T-helper 17 cell (primary cell): ENCODE measurements at places on chromosomes 6 and 20. TPM values are rescaled to one million over a fixed set of nuclear protein-coding genes. Genes with fewer than 3 reads are reported as not detected.

- H3K4me3 ChIP-seq: no peak overlapping the region
- H3K27me3 ChIP-seq: no peaks in the 10 kb centered on the region
- no peaks in the 10 kb centered on the region for H3K36me3 ChIP-seq
- no peak overlapping the region for H3K27ac ChIP-seq
- DNase-seq: no peak
Observed at GRCh38 chr6:157265635-157266034, 57.7 kb downstream of the TMEM242 start.

GRCh38 chr20:23683807-23684206 lies 5.0 kb downstream of the CST4 start:
- H3K4me3 ChIP-seq: no peak overlapping the region
- H3K36me3 ChIP-seq: no peaks in the 10 kb centered on the region
- no peak for DNase-seq
- no peak overlapping the region for H3K27ac ChIP-seq
- H3K27me3 ChIP-seq: peaks cover 59% of the 10 kb centered on the region

GRCh38 chr6:53302678-53303360 lies 45.9 kb downstream of the ELOVL5 start:
- peak overlapping the region; percentile 89 for H3K4me3 ChIP-seq
- DNase-seq: no peak

GRCh38 chr6:38305995-38306681 lies 333.6 kb downstream of the BTBD9 start:
- no peaks in the 10 kb centered on the region for H3K27me3 ChIP-seq
- H3K4me1 ChIP-seq: peaks cover 7% of the 10 kb centered on the region
- DNase-seq: no peak
- H3K27ac ChIP-seq: no peak overlapping the region
- no peak overlapping the region for H3K4me3 ChIP-seq

GRCh38 chr6:142874676-142875075 lies 70.3 kb downstream of the HIVEP2 start:
- H3K36me3 ChIP-seq: peaks cover 6% of the 10 kb centered on the region
- H3K4me3 ChIP-seq: no peak overlapping the region
- no peak for DNase-seq
- no peaks in the 10 kb centered on the region for H3K27me3 ChIP-seq
- peaks cover 64% of the 10 kb centered on the region for H3K4me1 ChIP-seq

- H3K27ac ChIP-seq: peak within 1 kb of the TSS; percentile 57
- peaks cover 18% of the 10 kb centered on the region for H3K4me1 ChIP-seq
- H3K4me3 ChIP-seq: peak within 1 kb of the TSS; percentile 47
Observed at GRCh38 chr6:36023996-36024795, at the start of gene SLC26A8. TSS of gene SLC26A8 (minus strand) at chr6:36024641. CDS start at chr6:36019707, 4,934 bp downstream.

DNA sequence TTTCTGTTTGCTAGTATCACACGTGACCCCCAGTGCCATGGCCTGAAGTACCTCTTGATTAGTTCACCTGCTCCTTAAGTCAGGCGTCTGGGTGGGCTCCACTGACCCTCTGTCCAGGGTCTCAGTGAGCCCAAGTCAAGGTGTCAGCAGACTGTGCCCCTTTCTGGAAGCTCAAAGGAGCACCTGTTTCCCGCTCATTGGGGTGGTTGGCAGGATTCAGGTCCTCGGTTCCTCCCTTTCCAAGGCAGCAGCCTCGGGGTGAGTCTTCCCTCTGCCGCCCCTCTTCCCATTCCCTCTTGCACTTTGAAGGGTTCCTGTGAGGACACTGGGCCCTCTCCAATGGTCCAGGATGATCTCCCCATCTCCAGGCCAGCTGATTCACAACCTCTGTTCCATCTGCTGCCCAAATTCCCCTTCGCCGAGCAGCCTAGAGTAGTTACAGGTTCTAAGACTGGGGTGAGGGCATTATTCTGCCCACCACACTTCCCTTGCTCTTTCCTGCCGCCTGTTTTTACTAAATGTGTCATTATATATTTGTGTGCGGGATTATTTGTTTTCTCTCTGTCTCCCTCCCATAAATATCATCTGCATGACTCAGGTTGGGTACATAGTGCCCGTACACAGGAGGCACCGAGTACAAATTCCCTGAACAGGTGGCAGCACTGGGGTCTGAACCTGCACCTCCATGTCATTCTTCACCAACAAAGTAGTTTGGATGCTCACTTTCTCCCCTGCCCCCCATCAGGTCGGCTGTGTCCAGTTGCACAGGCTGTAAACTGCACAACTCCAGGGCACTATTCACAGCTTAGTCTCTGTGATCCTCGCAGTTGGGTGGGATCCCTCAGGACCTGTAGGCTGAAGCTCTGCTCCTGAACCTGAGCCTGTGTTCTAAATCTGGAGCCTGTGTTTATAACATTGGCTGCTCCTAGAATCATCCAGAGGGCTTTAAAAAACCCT lies 58.5 kb downstream of the RBM38 start:
- no peak overlapping the region for H3K4me3 ChIP-seq
- H3K27ac ChIP-seq: peak overlapping the region; percentile 61
- no peak for DNase-seq

DNA sequence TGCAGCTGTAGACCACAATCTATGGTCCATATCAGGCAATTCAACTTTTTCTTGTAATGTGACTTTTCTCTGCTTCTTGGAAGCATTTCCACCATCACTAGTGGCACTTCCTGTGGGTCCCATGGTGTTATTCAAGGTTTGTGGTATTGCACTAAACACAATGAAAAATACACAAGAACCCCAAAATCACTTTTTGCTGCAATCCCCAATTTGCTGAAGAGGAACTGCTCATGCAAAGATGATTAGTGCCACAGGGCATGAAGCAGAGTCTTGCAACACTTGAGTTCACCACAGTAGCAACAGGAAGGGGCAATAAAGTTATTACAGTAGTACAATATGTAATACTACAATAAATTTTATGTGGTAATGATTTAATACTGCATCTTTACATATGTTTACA lies 16.8 kb upstream of the TAAR1 start:
- H3K27ac ChIP-seq: no peak overlapping the region
- H3K4me3 ChIP-seq: no peak overlapping the region
- DNase-seq: no peak
- H3K36me3 ChIP-seq: no peaks in the 10 kb centered on the region

The TGM2 gene
- total RNA-seq: 0.37 TPM

The CALHM5 gene
- total RNA-seq: not detected

DNA sequence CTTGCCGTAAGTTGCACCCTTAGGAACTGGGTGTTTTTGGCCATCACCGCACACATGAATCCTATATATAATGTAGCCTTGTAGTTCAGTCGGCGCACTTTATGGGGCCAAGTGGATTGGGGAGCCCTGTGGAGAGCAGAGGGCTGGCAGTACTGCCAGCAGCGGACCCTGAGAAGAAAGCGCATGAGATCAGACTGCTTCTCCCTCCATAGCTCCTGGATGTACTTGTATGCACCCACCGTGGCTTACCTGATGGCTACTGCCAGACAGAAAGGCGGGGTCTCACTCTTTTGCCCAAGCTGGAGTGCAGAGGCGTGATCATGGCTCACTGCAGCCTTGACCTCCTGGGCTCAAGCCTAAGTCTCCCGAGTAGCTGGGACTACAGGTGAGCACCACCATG lies 32.8 kb upstream of the OVOL2 start:
- DNase-seq: no peak
- no peak overlapping the region for H3K4me3 ChIP-seq
- H3K27me3 ChIP-seq: peaks cover 26% of the 10 kb centered on the region
- no peak overlapping the region for H3K27ac ChIP-seq
- H3K36me3 ChIP-seq: no peaks in the 10 kb centered on the region

DNA sequence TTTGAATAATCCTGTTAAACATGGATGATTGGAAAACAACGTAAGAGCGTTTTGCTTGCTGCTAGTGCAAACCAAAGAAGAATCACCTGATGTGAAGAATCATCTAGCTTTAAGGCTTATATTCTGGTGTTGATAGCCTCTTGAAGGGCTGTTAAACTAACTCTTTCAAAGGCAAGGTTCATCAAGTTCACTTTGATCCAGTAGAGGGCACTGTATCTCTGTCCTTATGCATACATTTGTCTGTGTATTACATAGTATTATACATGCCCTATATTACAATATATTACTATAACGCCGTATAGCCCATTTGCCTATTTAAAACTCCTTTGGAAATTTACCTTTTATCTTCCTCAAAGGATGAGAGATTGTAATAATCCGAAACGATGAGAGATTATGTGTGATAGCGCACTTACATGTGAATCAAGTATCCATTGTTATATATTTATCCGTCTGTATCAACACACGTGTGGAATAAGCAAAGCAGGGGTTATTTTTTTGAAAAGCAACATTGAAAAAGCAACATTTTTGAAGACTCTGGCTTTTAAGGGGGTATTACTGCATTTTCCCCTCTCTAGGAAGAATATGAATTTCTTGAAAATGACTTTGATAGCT lies 50.8 kb upstream of the NRN1 start:
- DNase-seq: no peak
- peaks cover 74% of the 10 kb centered on the region for H3K27me3 ChIP-seq
- H3K4me3 ChIP-seq: no peak overlapping the region
- H3K4me1 ChIP-seq: no peaks in the 10 kb centered on the region
- H3K36me3 ChIP-seq: peaks cover 3% of the 10 kb centered on the region
- H3K27ac ChIP-seq: no peak overlapping the region

DNA sequence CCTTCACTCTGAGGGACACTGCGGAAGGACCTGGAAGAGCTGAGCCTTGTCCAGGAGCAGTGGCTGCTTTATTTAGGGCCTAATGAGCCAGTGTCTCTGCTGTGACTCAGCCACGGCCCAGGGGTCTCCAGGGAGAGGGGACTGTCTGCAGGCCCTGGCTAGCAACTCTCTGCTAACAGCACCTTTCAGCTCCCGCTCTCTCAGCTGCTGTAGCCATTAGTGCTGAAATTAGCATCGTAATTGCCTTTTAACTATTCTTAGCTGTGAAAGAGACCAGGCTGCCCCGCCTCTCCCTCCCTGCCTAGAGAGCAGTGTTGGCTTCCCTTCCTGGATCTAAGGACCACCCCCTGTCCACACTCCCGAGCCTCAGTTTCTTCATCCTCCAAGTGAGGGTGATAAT lies 53.1 kb upstream of the SLC32A1 start:
- H3K27me3 ChIP-seq: peaks cover 55% of the 10 kb centered on the region
- H3K36me3 ChIP-seq: no peaks in the 10 kb centered on the region
- no peak overlapping the region for H3K4me3 ChIP-seq
- DNase-seq: no peak

The CCN5 gene
- total RNA-seq: not detected

DNA sequence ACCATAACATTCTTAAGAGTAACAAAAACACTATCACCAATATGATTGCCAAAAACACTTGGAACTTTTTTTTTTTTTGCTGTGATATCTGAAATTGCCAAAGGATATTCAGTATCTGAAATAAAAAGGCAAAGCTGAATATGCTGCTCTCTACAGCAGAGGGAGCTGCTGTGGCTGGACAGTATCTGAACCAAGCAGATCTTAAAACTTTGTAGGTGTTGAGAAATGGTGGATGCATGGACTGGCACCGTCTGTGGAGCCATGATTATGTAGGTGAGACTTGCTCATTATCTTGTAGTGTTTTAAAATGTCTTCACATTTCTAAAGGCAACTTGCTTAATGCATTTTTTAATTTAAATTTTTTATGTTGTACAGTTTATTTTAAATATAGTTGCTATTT lies 9.2 kb downstream of the PDCD2 start:
- H3K27me3 ChIP-seq: no peaks in the 10 kb centered on the region
- H3K27ac ChIP-seq: no peak overlapping the region
- H3K4me1 ChIP-seq: peaks cover 2% of the 10 kb centered on the region
- H3K4me3 ChIP-seq: no peak overlapping the region

The ZSWIM1 gene
- 8.0 TPM for total RNA-seq

GRCh38 chr20:61043681-61044080 lies 208.4 kb upstream of the CDH4 start:
- no peak overlapping the region for H3K4me3 ChIP-seq
- no peak for DNase-seq

DNA sequence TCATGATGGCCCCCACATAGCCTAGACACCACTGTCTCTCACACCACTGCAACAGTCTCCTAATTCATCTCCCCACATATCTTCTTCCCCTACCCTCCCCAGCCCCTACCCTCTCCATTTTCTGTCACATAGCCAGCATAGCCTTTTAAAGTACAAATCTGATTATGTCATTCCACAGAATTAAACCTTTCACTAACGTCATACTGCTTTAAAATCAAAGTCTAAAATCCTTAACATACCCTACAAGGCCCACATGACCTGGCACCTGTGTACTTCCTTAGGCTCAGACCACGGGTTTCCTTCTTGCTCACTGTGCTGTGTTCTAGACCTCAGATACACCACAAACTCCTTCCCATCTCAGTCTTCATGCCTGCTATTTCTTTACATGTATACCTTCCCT lies 5.9 kb downstream of the OSTM1 start:
- no peak overlapping the region for H3K4me3 ChIP-seq
- no peaks in the 10 kb centered on the region for H3K27me3 ChIP-seq
- H3K4me1 ChIP-seq: peaks cover 21% of the 10 kb centered on the region
- DNase-seq: no peak
- no peaks in the 10 kb centered on the region for H3K36me3 ChIP-seq

DNA sequence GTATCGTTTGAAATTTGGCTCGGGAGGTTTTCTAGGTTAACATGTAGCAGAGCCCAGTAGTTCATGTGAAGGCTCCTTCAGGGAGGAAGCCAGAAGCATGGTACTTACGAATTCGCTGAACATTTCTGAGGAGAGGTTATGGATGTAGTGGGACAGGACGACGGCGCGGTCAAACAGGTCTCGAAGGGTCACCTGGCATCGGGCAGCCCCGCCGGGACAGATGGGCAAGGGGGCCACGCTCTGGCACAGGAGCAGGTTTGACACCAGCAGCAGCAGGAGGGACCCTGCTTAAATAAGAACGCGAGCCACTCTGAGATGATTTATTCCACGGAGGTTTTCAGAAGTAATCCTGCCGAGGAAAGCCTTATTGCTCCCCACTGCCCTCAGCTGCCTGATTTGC lies 2.5 kb downstream of the PRL start:
- no peak overlapping the region for H3K27ac ChIP-seq
- no peaks in the 10 kb centered on the region for H3K36me3 ChIP-seq
- H3K27me3 ChIP-seq: no peaks in the 10 kb centered on the region

DNA sequence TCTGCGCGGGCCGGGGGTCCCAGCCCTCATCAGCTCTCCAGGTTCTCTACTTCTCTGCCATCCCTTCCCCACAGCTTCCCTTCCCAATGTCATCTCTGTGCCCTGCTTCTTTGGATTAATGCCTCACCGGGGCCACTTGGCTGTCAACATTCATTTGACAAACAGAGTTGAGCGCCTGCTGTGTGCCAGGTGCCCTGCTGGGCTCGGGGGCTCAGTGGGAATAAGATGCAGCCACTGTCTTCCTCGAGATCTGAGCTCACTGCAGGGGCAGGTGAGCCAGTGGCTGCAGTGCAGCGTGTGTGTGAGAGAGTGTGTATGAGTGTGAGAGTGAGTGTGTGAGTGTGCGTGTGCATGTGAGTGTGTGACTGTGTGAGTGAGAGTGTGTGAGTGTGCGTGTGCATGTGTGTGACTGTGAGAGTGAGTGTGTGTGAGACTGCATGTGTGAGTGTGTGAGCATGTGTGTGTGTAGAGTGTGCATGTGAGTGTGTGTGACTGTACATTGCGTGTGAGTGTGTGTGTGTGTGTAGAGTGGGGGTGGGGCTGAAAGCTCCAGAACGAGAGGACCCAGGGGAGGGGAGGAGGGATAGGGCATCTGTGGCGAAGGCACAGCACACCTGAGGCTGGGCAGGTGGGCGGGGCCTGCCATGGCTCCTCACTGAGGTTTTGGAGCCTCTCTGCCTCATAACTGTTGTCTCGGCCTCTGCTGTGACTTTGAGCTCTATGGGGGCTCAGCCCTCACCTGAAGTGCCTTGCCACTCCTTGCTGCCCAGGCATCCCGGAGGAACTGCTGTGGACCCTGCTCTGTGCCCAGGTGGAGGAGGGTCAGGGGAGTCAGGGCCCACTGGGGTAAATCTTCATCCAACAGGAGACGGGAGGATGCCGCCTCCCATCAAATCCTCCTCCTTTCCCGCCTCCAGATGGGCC lies 36.5 kb upstream of the PHACTR3 start:
- DNase-seq: no peak
- no peak overlapping the region for H3K4me3 ChIP-seq
- peaks cover 4% of the 10 kb centered on the region for H3K4me1 ChIP-seq
- H3K27me3 ChIP-seq: peaks cover 40% of the 10 kb centered on the region
- H3K27ac ChIP-seq: no peak overlapping the region

The CSTF1 gene
- total RNA-seq: 23.7 TPM
